ENCODE measurements at places on chromosomes 3 and 15.

DNA sequence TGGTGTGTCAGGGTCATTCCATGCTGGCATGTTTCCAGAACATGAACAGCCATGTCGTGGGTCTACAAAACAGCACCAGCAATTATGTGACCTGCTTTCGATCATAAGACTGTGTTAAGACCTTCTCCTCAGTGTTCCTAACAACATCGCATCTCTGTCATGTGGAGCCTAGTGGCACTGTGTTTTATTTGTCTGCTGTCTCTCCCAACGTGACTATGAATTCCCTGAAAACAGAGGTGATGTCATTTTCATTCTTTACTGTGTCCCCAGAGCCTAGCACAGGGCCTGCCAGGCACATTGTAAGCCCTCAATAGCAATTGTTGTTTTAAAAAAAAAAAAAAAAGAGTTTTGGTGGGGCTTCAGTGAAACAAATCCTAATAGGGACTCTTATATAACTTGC, 94.2 kb upstream of the IL12A start:
- DNase-seq: no peak

GRCh38 chr3:8765528-8765927, 3.9 kb downstream of the OXTR start:
- no peak for DNase-seq

DNA sequence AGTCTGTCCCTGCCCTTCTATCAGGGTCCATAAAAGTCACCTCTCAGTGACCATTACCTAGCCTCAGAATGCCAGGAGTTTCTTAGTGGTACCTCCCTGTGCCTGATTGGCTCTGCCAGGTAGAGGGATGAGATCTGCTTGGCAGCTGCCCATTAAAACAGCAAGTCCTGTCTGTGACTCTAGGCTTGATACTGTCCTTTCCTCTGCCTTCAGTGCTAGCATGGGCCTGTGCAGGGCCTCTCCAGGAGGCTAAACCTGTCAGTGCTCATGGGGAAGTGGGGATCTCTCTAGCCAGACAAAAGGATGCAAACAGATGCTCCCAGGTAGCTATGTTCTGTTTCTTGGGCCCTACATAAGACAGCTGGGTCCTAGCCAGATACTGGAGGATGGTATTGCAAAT, 10.0 kb upstream of the MANF start:
- DNase-seq: no peak

DNA sequence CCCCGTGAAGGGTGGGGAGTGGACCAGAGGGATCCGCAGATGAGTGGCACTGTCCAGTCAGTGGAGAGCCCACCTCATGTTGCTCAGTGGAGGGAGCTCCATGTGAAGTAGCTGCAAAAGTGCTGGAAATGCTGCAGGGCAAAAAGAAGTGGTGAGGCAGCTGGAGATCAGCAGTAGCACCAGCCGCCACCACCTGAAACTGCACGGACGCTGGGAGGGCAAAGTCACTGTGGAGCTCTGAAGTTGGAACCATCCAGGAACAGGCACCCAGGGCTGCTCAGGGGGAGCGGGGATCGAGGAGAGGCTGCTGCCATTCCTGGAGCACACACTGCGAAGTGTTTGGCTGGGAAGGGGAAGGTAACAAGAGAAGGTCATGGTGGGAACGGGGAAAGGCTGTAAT, 6.4 kb upstream of the ALDH1L1 start:
- DNase-seq: no peak

DNA sequence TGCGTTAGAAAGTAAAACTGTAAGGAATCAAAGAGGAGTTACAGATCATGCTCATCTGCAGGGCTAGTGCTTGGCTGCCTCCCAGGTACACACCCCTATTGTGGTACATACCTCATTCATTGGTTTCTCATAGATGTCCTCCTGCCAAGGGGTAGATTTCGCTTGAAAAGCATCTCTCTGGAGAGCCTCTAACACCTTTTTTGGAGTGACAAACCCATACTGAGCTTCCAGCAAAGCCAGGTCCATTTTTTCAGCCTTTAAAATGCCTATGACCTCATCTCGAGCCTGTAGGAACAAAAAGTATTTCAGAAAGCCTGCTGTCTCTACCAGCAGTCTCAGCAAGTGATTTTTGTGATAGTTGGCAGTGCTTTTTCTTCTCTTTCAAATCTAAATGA, 112.1 kb downstream of the CMSS1 start:
- DNase-seq: no peak

- no peak for DNase-seq
These were observed 286.3 kb downstream of the XXYLT1 start for GRCh38 chr3:194984622-194985021.

DNA sequence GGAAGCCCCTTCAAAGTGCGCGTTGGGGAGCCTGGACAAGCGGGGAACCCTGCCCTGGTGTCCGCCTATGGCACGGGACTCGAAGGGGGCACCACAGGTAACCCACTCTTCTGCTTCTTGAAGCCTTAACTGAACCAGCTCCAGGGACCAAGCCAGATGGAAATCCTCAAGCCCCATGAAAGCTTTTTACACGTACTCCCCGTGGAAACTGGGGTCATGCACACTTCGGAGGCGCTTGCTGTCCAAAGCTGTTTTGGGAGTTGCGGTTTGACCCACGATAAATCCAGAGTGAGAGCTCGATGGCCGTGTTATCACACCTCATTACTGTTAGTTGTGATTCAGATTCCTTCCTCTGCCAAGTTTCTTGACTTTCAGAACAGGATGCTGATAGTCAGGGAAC, 47.5 kb downstream of the DNASE1L3 start:
- no peak for DNase-seq

GRCh38 chr3:112489674-112490479, 9.4 kb downstream of the BTLA start:
- DNase-seq: no peak

- DNase-seq: no peak
These were observed 42.7 kb upstream of the DCUN1D1 start for GRCh38 chr3:183022936-183023516.

DNA sequence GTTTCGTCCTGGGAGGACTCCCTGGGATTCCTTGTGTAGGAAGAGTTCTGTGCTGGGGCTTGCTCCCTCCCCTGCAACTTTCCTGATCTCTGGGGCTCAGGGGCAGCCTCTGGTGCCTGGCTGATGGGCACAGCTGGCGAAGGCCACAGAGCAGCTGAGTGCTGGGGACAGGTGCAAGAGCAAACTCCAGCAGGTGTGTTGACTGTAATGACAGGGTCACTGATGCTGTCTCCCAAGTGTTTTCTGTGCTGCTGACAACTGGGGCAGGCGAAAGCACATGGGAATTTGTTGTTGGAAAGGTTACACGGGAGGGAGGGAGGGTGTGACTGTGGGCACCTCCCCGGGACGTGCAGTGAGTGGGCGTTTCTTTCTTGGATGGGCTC, 21.6 kb downstream of the CPN2 start:
- DNase-seq: no peak

- DNase-seq: no peak
These were observed 19.1 kb upstream of the GOLGA8A start for GRCh38 chr15:34456658-34457057.

DNA sequence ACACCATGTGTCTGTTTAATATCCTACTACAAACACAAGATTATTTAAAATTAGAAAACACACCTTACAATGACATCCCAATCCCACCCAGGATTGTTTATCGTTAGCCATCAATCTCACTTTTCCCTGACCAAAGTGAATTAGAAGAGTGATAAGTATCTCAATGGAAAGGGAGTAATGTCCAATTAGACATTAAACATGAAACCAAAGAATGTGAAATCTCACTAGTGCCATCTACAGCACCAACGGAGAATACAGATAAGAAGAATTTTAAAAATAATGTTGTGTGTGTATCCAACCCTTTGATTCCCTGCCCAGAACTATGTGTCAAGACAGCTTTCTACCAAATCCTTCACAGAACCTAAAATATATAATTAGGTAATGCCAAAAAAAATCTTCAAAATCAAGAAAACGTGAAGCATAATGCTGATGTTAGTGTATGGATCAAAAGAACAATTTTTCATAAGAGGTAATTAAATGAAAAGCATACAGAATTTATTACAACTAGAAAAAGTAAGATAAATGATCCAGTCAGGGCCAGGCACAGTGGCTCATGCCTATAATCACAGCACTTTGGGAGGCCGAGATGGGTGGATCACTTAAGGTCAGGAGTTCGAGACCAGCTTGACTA, 64.2 kb downstream of the SCAPER start:
- DNase-seq: no peak

DNA sequence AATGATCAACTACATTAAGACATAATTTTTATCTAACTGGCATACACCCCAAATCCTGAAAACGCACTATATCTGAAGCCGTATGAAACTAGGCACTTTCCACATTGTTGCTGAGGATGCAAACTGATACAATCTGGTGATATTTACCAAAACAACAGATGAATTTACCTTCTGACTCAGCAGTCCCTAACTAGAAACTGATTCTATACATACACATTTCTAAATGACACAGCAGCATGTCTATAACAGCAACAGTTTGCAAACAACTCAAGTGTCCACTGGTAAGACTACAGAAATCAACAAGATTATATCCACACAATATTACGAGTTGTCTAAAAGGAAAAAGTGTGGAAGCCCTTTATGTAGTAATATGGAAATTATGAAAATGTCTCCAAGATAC, 22.9 kb downstream of the SECISBP2L start:
- no peak for DNase-seq

DNA sequence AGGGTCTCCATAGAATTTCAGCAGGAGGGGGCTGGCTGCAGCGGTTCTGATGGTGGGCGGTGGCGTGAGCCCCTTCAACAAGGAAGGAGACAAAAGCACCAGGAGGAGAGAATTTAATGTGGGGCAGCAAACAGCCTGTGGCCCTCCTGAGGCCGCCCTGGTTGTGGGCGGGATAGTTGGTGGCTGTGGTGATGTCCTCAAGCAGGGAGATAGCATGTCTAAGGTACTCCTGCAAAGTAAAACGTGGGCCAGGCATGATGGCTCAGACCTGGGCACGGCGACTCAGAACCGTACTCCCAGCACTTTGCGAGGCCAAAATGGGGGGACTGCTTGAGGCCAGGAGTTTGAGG, 94.0 kb downstream of the LRRK1 start:
- DNase-seq: no peak

GRCh38 chr15:69531665-69532027, 79.0 kb downstream of the RPLP1 start:
- DNase-seq: no peak

DNA sequence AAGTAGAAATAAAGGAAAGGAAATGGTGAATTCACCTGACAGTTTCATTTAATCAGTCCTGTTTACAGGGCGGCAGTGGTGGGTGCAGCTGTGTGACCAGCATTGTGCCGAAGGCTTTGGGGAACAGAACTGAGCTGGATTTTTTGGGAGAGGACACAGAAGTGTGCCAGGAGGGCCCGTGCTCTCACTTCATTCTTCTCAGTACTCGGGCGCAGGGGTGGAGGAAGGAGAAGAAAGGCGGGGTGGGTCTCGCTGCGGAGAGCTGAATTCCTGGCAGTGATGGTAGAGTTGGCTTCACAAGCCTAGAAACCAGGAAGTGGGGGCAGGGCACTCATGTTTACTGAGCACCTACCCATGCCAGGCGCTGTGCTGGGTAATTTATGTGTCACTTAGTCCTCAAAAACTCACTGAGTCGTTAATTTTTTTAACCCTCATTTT, 64.6 kb downstream of the CRTC3 start:
- peak; percentile 68 for DNase-seq

DNA sequence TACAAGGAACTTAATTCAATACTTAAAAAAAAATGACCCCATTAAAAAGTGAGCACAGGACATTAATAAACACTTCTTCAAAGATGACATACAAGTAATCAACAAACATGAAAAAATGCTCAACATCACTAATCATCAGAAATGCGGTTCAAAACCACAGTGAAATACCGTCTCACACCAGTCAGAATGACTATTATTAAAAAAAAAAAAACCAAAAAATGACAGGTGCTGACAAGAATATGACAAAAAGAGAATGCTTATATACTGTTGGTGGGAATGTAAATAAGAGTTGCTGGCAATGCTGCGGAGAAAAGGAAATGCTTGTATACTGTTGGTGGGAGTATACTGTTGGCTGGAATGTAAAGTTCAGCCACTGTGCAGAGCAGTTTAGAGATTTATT, 358.3 kb upstream of the CBLB start:
- DNase-seq: no peak

DNA sequence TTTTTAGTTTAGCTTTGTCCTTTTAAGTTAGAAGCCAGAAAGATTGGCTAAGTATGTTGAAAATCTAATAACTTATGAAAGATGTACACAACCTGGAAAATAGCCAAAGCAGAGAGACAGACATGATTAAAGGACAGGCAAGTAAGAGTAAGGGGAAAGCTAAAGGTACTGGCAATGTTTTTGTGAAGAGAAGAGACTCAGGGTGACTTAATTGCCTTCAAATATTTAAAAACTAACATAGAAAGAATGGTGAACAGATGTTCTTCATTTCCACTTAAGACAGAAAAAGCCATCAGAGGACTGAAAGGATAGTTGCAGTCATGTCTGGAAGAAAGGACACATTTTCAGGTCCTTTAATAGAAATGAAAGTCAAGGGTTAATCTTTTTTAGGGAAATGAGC, 68.8 kb downstream of the ZNF385D start:
- DNase-seq: no peak

- DNase-seq: no peak
These were observed 221.4 kb downstream of the THSD4 start for GRCh38 chr15:71336671-71337070.

- no peak for DNase-seq
These were observed 286.7 kb downstream of the DOCK3 start for GRCh38 chr3:50961386-50961785.

DNA sequence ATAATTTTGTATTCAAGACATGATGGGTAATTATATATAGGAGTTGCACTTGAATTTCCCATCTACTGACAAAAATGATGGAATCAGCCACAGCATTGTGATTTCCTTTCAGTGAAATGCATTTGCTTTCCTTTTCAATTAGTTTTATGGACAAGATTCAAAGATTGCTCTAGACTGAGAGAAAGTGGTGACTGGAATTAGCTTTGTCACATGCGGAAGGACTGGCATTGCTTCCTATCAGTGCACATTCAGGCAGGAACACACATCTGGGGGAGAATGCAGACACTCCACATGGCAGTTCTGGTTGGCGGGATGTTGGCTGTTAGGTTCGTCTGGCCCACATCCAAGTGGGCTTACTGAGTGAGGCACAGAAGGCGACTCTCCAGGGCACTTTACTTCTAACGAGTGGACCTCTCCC, 399.3 kb upstream of the RGMA start:
- DNase-seq: no peak

DNA sequence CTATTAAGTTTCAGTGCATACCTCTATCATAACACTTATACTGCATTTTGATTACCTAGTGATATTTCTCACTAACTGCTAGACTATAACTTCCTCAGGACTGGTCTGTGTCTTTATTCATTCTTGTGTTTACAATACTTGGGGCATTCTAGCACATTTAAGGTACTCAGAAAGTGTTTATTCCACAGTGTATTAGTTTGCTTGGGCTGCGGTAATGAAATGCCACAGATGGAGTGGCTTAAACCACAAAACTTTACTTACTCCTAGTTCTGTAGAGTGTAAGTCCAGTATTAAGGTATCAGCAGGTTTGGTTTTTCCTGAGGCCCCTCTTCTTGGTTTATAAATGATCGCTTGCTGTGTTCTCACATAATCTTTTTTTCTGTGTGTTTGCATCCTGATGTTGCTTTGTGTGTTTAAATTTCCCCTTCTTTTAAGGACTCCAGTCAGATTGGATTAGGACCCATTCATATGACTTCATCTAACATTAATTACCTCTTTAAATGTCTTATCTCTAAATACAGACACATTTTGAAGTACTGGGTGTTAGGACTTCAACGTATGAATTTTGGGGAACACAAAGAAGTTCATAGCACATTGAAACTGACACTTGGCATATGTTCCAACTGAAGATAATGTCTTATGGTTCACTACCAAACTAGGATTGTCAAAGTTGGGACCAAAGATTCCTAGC, 23.9 kb downstream of the RNF111 start:
- no peak for DNase-seq
